Aorta (tissue), 5 donors: ENCODE measurements at places on chromosomes 1 and 21. TPM values are rescaled to one million over a fixed set of nuclear protein-coding genes. Genes with fewer than 3 reads are reported as not detected.

DNA sequence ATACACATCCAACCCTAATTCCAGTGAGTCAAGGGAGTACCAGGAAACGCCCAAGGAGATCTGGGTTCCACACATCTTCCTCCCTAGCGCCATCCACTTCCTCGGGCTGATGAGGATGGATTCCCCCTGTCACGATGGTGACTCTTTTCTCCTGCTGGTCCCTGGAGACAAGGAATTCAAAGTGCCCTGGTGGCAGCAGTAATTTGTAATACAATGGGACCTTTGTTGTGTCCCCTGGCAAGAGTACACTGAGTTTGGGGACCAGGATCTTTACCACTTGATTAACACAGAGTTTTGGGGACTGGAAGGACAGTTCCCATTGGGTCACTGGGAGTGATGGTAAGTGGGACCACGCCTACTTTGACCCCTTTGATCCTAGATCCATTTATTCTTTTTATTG lies 9.4 kb upstream of the JAK1 start:
- DNase-seq: no peak

DNA sequence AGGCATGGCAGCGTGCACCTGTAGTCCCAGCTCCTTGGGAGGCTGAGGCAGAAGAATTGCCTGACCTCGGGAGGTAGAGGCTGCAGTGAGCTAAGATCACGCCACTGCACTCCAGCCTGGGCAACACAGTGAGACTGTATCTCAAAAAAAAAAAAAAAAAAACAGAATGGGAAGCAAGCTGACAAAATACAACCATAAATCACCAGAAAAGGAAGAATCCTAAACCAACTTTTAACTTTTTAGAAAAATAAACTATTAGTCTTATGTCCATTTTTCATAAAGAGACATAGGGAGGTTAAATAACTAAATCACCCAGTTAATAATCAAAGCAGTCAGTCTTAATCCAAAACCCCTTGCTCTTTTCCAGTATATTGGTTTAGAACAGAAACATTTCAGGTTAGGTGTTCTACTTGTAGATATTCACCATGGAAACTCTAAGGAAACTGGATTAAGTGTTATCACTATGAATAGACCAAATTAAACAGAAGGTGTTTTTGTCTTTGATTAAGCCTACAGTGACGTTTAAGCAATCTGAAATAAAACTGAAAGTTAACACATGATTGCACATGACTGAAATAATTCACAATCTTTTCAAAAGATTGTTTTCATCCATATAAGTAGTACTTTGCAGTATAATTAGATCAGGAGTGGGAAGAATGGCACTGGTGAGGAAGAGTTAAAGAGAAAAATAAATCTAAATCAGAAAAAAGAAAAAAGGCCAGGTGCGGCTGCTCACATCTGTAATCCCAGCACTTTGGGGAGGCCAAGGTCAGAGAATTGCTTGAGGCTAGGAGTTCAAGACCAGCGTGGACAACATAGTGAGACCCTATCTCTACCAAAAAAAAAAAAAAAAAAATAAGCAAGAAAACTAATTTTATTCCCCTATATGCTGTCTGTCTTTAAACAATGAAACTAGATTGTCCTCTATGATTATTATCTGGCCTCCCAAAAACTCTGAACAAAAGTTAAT lies 9.6 kb downstream of the CDC42BPA start:
- no peak for DNase-seq

GRCh38 chr1:98045211-98045766 lies 124.5 kb upstream of the DPYD start:
- no peak for DNase-seq

GRCh38 chr1:56399326-56399725 lies 180.0 kb downstream of the PLPP3 start:
- no peak for DNase-seq

The DYNLT4 gene
- total RNA-seq: 0.87 TPM

GRCh38 chr1:208510192-208510952 lies 266.2 kb upstream of the PLXNA2 start:
- no peak for DNase-seq

DNA sequence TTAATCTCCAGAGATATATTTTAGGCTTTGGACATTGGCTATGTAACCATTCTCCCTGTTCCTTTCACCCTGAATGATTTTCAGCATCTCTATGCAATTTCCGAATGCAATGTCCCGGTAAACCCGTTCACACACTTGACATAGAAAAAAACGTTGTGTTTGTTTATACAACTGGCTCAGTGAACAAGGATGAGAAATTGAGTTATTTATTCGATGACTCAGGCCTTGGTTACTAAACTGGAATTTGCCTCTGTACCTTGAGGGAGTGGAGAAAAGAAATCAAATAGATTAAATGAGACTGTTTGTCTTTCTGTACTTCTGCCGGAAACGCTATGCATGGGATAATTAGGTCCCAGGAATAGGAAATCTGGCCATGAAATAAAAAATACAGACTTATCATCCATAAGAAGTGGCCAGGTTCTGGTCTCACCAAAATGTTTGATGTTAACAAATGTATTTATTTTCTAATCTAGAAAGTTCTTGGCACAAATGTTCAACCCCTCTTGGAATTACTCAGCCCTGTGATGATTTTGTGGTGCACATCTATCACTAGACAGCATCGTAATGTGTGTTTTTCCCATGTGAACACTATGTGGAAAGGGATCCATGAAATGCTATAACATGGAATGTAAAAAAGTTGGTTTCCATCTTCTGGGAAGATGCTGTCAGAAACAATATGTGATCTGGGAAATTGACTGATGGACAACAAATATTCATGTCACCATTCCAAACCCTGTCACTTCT lies 253.9 kb downstream of the DUSP10 start:
- DNase-seq: no peak

DNA sequence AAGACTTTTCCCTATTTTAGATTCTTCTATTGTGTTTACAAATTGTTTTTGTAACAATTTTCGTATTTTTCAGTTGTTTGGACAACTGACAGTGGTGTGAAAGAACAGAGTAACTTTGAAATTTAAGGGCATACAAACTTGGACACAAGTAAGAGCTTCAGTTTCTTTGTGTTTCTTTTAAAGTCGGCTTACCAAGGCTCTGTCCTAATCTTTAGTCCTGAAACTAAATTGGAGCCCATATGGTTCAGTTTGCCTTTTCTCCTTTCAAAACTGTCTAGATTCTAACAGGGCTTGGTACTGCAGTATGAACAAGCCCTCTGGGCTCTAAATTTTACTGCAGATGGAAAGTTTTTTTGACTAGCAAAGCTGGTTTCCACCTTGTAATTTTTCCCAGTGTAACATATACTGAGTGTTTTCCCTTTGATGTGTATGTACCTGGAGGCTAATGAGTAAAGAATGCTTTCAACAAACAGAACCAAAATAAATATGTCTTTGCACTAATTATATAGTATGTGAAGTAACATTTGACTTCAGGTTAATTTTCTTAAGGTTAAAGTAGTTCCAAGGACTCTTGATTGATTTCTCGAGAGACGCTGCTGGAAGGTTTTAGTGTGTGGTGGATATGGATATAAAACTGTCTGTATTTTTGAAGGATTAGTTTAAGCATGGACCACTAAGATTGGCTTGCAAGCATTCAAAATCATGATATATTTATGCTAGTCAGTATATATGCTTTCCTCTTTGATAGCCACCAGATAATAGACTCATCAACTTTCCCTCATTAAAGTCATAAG lies 4.1 kb downstream of the SNX27 start:
- no peak for DNase-seq

The PRDM16 gene
- 61.9 TPM for total RNA-seq

The RGS8 gene
- not detected for total RNA-seq
